ENCODE measurements at places on chromosomes 4 and X.

- no peak for DNase-seq
Observed at GRCh38 chr4:150782311-150782710, 200.4 kb downstream of the MAB21L2 start.

DNA sequence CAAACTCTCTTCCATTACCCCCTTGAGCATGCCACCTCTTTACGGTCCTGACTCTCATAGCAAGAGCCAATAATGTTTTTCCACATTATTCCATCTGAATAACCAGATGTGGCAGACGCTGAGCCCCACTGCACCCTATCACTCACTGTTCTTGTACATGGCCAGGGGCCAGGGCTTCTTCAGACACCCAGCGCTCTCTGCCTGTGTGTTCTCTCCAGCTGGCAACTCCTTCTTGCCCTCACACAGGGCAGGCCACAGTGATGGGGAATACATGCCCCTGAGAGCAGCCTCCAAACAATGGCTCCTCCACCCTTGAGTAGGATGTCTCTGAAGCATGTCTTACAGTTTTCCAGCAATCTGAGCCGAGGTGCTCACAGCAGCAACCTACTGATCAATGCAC lies 50.8 kb upstream of the STIM2 start:
- DNase-seq: no peak

DNA sequence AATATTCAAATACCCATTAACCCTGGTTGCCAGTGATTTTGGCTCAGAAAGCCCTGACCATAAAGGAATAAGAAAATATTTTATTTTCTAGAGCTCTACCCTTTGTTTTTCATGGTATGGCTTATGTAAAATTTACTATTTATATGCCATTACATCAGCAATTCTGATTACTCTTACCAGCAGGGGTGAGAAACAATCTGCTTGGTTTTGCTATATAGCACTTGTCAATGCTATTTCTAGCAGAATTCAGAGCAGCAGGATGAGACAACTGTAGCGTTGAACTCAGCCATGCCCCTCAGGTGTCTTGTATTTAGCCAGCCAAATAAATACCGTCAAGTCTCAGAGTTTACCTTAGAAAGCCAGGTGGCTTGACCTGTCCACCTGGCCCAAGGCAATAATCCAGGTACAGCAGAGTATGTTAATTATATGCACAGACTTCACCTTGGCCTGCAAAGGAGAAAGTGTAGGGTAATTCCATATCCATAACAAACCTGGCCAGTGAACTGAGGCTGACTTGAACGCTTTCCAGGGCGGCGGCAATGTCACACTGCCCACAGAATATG lies 1303.5 kb downstream of the RAPGEF2 start:
- no peak for DNase-seq

GRCh38 chr4:145189981-145190380 lies 9.6 kb upstream of the OTUD4 start:
- DNase-seq: no peak

DNA sequence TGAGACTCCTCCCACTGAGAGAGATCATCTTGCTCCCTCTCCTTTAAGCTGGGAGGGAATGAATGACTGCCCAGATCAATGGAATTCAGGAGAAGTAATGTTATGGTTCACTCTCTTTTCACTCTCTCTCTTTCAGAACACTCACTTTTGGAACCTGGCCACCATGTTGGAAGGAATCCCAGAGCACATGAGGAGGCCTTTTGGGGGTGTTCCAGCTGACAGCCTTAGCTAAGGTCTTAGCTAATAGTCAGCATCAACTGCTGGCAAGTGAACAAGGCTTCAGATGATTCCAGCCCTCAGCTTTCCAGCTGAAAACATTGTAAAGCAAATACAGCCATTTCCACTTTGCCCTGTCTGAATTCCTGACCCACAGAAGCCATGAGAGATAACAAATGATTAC lies 124.0 kb upstream of the CLNK start:
- no peak for DNase-seq

- DNase-seq: no peak
Observed at GRCh38 chr4:152360045-152360410, 175.9 kb downstream of the FBXW7 start.

GRCh38 chr4:140743194-140743931 lies 12.8 kb downstream of the TBC1D9 start:
- no peak for DNase-seq

DNA sequence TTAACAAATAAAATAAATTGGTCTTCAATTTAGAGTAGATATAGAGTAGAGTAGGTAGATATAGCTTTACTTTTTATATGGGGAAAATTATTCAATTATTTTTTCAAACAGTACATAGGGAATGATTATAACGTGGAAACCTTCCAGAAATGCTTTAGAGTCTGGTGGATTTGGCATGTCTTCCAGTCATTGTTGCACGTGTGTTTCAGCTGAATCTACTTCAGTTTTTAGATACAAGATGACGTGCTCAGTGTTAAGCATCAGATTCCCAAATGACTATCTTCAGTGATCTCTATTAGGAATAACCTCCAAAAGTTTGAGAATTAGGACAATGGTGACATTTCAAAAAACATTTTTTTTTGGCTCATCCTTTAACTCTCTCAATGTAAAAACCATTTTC lies 616.9 kb downstream of the ANKRD50 start:
- DNase-seq: no peak

- no peak for DNase-seq
Observed at GRCh38 chr4:71456841-71457240, 118.0 kb downstream of the SLC4A4 start.

DNA sequence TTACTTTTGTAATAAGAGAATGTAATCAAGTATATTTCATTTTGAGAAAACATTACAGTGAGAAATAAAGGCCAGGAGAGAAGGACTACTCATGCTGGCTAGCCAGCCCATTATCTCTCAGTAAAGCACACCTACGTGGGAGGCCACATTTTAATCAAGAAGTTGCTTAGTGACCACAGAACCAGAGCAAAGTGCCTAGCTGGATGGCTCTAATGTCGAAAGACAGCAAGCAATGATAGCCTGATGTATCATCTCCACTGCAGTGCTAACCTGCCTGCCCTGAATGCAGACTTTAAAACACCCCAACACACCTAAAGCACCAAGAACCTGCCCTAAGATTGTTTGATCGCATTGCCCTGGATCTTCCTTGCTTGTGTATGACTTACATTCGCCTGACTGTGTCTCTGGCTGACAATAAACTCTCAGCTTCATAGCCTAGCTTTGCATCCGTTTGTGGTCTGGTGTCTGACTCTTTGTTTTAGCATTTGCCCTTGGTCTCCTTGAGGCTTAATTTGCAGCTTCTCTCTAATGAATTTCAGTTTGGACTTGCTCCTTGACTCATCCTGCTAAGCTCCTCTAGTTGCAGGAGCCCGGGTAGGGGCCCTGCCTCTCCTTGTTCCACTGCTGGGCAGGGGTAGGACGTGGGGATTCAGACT lies 31.4 kb upstream of the SOWAHD start:
- DNase-seq: no peak

- no peak for DNase-seq
Observed at GRCh38 chr4:180234730-180235129, 2008.5 kb upstream of the TENM3 start.

DNA sequence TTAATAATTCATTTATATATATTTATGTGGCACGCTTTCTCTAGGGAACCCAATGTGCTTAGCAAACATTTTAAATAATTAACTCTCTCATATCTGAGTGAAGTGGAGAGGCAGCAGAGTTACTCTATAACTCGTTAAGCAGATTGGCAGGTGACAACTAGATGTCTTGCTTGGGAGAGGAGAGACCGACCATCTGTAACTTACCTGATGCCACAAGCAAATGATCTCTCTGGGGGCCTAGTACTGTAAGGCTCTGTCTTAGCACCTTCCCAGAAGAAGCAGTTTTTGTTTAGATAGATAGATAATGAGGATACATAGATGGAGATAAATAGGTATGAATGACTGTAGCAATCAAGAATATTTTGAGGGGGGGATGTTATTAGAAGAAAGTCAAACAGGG lies 11.9 kb upstream of the SEL1L3 start:
- no peak for DNase-seq

GRCh38 chr4:38037612-38038011 lies 77.4 kb downstream of the PTTG2 start:
- DNase-seq: no peak

DNA sequence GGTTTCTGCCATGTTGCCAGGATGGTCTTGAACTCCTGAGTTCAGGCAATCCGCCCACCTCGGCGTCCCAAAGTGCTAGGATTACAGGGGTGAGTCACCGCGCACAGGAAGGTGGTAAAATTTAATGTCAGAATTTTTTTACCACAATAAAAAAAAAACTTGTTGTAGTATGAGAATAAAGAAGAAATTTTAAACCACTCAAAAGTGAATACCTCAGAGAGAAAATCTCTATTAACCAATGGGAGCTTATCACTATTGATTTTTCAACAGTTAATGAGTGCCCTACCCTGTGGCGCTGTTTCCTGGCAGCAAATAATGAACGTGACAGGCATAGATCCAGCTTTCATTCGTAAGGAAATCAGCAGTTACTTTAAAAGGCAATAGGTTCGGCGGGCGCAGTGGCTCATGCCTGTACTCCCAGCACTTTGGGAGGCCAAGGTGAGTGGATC lies 32.7 kb upstream of the SLC25A4 start:
- no peak for DNase-seq

- no peak for DNase-seq
Observed at GRCh38 chrX:39903937-39904336, 193.8 kb downstream of the BCOR start.

DNA sequence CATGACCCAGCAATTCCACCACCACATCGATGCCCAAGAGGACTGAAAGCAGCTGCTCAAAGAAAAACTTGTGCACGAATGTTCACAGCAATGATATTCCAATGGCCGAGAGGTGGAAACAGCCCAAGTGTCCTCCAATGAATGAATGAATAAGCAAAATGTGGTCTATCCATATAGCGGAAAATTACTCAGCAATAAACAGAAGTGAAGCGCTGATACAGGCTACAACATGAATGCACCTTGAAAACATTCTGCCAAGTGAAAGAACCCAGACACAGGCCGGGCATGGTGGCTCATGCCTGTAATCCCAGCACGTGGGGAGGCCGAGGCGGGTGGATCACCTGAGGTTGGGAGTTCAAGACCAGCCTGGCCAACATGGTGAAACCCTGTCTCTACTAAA lies 5.2 kb upstream of the SLC2A9 start:
- DNase-seq: no peak

DNA sequence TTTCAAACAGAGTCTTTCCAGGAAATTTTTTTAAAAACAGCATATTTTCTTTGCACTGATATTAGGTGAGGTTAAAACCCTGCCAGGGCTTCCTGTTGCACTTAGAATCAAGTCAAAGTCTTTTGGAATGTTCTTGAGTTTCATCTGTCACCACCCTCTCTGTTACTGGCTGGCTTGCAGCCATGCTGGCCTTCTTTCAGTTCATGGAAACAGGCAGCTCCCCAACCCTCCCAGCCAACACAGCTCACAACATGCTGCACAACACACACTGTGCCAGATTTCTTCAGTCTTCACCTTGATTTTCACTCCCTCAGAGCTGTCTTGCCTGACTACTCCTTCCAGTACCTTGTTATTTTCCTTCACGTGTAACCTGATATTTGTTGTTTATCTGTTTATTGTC lies 129.5 kb downstream of the KCNIP4 start:
- no peak for DNase-seq

- no peak for DNase-seq
Observed at GRCh38 chr4:103289186-103289585, 91.0 kb upstream of the CENPE start.

GRCh38 chr4:141972950-141973349 lies 336.6 kb downstream of the IL15 start:
- no peak for DNase-seq

- peak; percentile 1 for DNase-seq
Observed at GRCh38 chr4:110049951-110050925, 137.6 kb downstream of the EGF start.

DNA sequence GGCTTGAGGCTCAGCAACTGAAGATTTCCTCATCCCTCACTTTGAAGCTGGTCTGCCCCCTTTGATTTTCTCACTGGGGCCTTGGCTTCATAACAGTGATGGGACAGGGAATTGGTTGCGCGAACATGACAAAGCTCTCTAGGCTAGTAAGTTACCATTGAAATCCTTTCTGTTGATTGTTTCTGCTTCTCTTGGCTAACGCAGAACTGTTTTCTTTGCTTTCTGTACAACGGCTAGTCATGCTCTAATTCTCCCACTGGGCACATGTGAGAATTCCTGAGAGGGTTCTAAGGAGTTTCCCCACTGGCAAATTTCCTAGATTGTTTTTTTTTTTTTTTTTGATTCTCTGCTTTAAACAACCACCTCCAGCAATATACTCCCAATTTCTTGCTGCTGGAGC lies 738.6 kb downstream of the PCDH7 start:
- no peak for DNase-seq

DNA sequence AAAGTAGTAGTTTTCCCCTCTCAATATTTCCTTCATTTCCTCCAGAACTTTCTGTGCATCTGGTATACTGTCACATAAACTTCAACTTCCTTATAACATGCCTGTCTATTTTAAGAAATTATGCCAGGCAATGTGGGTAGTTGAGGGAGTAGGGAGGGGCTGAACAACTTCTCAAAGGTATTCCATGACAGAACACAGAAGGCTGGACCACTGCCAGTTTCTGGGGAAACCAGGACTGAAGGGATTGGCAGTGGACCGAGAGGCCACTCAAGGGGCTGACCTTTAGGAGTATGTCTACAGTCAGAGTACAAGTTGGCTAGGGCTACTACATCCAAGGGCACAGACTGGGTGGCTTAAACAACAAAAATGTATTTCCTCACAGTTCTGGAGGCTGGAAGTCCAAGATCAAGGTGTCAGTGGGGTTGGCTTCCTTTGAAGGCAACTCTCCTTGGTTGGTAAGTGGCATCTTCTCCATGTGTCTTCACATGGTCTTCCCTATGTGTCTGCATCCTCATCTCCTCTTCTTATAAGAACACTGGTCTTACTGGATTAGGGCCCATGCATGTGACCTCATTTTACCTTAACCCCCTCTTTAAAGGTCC lies 6.9 kb downstream of the SH3RF1 start:
- DNase-seq: no peak

DNA sequence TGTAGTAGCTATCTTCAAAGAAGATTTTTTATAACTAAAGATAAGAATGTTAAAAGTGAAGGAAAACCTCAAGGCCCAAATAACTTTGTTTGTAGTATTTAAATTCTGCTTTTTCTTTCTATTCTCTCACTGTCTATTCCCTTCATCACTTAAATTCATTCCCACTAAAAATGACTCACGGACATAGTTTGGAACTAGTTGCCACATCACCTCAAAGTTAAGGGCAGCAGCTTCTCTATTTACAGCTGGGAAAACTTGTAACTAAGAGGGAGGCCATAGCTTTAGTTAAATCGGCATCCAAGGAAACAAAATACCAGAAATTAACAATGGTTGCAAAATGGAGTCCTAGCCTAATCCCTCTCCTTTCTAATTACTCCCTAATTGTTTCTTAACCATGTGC lies 325.4 kb upstream of the MAGEB2 start:
- no peak for DNase-seq

GRCh38 chr4:119238068-119238722 lies 25.7 kb downstream of the USP53 start:
- no peak for DNase-seq

- DNase-seq: no peak
Observed at GRCh38 chr4:20480165-20480947, 219.9 kb upstream of the PACRGL start.

- no peak for DNase-seq
Observed at GRCh38 chr4:81606801-81607501, 135.2 kb upstream of the RASGEF1B start.

- no peak for DNase-seq
Observed at GRCh38 chr4:7727749-7728148, 211.9 kb downstream of the AFAP1 start.

- DNase-seq: no peak
Observed at GRCh38 chrX:130715299-130715698, 187.7 kb downstream of the ENOX2 start.

GRCh38 chr4:111464251-111465045 lies 680.8 kb upstream of the FAM241A start:
- no peak for DNase-seq

Measured in NCI-H2081 treated with DMSO at 0.1 percent for 48 hours (cell line).